ENCODE measurements at places on chromosomes 1 and 21. TPM values are rescaled to one million over a fixed set of nuclear protein-coding genes. Genes with fewer than 3 reads are reported as not detected.

DNA sequence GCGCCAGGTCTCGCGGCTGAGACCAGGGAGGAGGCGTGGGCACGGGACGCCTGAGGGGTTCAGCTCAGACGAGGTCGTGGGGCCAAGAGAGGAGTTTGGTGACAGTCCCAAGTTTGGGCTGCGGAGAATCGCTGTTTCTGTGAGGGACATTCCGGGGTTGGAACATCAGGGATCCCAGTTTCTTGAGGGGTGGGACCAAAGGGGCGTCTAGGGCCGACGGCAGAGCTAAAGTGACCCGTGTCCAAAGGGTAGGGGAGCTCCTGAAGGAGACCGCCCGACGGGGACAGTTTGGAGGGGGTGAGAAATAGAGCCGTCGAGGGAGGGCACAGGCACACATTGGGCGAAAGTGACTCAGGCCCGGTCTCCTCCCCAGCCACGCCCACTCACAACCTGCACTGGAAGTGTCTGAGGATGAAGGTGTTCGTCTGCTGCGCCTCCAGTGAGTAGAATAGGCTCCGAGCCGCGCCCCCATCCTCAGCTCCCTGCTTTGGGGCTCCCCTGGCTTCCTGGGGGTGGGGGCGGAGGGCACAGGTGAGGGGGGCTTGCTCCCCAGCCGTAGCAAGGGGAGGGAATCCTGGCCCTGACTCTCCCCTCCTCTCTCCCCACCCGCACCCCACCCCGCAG, 7.0 kb downstream of the EFNA3 start:
- DNase-seq: peak; percentile 62

Gene ETS2
- total RNA-seq: 62.8 TPM

GRCh38 chr1:168835176-168835575, 106.2 kb upstream of the DPT start:
- no peak for DNase-seq

DNA sequence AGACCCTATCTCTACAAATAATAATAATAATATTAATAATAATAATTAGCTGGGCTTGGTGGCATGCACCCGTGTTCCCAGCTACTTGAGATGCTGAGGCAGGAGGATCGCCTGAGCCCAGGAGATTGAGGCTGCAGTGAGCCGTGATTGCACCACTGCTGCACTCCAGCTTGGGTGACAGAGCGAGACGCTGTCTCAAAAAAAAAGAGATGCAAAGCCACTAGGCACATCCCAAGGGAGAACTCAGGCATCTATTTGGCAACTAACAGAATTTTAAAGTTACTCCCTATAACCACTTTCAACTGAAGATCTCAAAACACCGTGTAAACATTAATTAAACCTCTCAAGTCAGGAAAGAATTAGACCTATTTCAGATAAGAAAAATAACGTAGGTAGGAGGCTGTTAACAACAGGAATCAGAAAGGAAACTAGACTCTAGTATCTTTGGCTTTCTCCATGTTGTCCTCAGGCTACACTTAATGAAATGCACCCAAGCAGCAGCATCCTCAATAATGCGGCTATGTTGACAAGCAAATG, 3.7 kb downstream of the RNF19B start:
- DNase-seq: no peak

- no peak for DNase-seq
Measured at GRCh38 chr1:39762550-39763540, 8.3 kb downstream of the OXCT2 start.

Gene PRDX6
- 148 TPM for total RNA-seq

DNA sequence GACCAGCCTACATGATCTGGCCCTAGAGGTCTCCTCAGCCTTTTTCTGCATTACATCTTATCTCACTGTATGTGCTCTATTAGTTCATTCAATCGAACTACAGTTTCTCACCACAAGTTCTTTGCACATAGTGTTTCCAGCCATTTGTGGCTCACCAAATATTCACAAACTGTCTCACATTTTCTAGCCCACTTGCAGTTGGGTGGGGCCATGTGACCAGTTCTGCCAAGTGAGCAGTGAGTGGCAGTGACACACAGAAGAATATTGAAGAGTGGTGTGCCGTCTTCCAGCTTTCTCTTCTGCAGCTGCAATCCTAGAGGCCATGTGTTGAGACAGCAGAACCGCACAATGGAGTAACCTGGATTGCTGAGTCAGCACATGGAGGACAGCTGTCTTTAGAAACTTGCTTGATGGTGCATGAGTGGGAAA, 103.2 kb upstream of the ZNF644 start:
- peak; percentile 11 for DNase-seq

DNA sequence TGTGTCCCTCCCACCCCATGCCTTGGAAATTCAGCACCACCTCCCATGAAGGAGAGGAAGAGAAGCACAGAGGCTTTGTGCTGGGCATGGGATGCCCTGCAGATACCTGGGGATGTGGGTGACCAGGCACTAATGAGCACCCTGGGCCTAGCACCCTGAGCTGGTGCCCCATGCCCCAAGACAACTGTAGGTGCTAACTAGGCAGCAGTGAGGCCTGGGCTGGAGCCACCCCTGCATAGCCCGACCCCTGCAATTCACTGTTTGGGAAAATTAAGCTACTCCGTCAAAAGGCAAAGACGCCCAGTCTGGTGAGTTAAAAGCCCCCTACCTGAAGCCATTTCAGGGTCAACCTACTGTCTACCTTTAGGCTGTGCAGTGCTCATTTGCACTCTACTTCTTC, 5.4 kb downstream of the KCNA2 start:
- DNase-seq: no peak

DNA sequence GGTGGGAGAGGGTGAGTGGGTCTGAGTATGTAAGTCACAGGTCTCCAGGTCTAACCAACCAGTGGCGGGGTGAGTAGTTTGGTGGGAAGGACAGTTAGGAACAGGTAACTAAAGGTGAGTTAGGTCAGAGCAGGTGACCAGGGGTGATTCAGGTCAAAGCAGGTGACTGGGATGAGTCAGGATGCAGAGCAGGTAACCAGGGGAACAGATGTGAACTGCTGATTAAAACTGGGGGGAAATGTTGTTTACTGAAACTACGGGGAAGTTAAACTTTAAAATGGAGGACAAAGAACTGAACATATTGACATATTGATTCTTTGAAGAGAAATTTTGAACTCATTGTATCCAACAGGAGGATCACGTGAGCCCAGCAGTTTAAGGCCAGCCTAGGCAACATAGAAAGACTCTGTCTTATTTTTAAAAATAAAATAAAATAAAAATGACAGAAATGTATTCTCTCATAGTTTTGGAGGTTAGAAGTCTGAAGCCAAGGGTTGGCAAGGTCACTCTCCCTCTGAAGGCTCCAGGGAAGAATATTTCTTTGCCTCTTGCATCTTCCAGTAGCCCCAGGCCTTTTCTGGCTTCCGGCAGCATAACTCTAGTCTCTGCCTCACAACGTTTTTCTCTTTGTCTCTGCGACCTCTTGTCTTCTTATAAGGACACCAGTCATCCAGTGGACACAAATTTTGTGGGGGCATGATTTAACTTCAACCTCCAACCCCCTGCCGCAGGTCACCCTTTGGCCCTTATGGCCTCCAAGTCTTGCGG, 64.3 kb upstream of the TINAGL1 start:
- DNase-seq: no peak

Gene HJV
- total RNA-seq: not detected

DNA sequence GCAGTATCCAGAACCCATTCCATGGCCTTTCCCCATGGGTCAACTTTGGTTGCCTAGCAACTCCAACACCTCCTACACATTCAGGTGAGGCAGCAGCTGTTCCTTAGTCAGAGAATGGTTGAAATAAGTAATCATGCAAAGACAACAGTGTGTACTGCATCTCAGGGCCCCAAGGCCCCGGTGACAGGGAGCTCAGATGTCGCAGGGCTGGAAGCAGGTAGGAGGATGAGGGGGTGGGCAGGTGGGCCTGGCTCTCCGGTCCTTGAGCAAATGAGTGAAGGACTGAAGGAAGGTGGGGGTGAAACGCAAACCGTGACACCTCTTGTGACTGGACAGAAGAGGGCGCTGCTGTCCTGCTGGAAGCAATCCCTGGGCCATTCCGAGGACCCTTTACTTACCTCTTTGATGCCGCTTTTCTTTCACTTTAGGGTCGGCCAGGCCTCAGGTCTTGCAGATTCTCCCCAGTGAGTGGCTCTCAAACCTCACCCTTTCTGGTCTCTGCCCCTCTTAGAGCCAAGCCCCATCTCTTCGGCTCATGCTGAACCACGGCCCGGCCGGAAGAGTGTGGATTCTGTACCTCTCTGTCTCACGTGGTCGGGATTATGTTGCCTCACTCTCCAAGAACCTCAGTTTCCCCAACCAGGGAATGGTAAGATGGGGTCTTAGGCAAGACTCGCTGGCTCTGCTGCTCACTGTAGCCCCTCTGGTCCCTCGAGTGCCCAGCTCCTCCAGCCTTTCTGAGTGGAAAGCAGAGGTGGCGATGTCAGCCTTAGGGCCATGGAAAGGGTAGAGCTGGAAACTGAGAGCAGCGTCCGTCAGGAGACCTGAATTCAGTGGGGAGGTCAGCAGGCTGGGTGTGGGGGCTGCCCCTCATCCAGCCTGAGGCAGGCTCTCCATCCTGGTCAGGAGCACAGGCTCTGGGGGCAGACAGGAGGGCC, 5.6 kb upstream of the KCNA10 start:
- DNase-seq: peak; percentile 31

GRCh38 chr1:25922056-25922970, 16.1 kb upstream of the STMN1 start:
- peak; percentile 44 for DNase-seq

- no peak for DNase-seq
Measured at GRCh38 chr1:2072109-2072806, 22.0 kb downstream of the PRKCZ start.

GRCh38 chr1:102693345-102693744, 415.0 kb downstream of the COL11A1 start:
- no peak for DNase-seq

Gene LSM10
- 55.3 TPM for total RNA-seq

DNA sequence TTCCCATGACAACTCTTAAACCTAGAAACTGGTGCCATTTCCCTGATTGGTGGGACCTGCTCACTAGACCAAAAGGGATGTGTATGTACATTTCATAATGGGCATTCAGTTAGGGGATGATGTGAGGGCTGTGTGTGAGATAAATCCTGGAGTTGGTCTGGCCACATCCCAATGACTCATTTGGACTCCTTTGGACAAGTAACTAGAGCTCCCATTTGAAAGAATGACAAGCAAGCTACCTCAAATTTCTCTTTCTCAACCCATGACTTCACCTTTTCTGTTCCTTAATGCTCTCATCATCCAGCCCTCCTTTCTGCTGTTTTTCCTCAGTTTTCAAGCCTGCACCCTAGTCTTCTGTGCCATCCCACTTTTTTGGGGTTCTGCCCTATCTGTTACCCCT, 27.9 kb downstream of the EBNA1BP2 start:
- DNase-seq: no peak

Gene SPATA17
- not detected for total RNA-seq

GRCh38 chr1:207073906-207074820, 14.5 kb upstream of the C4BPB start:
- DNase-seq: no peak

GRCh38 chr1:68230484-68230802, 1.9 kb downstream of the WLS start:
- DNase-seq: no peak

GRCh38 chr1:233132445-233132844, 163.1 kb downstream of the PCNX2 start:
- DNase-seq: no peak

GRCh38 chr21:43865540-43866259, 677 bp downstream of the AGPAT3 start:
- peak; percentile 66 for DNase-seq

- DNase-seq: no peak
Measured at GRCh38 chr1:31551208-31551607, 25.1 kb upstream of the TINAGL1 start.

DNA sequence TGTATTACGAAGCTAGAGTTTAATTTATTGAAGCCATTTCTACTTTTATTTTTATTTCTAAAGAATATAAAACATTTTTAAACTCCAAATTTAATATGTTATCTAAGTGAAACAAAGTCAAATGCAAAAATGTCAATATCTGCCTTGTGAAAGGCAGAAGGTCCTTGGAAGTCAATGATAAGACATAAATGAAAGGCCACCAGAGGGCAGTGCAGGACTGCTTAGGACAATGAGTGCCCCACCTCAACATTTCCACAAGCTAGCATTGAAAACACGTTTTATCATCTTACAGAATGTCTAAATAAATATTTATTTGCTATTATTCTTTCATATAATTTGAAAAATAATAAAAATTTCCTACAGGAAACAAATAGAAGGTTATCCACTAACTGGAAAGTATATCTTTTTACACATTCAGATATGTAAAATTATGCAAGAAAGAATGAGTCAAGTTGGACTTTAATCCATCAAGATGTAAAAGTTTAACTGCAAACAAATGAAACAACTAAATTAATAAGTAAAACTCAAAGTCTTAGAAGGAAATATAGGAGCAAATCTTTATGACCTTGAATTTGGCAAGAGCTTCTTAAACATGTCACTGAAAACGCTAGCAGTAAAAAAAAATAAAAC, 140.1 kb upstream of the FMN2 start:
- DNase-seq: no peak

Gene CCDC30
- total RNA-seq: 2.3 TPM

DNA sequence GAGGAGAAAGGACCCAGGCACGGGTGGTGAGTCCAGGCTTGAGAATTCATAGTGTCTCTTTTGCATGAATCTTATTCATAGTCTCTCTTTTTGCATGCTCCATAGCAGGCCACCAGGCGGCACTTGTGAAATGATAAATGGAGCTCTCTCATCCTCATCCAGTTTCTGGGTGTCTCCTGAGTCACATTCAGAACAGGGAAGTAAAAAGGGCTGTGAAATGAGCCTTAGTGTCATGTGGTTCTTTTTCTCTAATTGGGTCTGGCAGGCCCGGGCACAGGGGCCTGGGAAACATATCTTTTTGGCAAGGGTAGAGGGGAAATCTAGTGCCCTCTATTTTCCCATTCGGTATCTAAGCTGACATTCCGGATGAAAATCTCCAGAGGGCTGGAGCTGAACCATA, 19.1 kb upstream of the NCF2 start:
- DNase-seq: no peak
